ENCODE measurements at places on chromosomes 16 and 17.
A peak's percentile ranks its signal among the peaks of the same experiment; 100 is the strongest.

DNA sequence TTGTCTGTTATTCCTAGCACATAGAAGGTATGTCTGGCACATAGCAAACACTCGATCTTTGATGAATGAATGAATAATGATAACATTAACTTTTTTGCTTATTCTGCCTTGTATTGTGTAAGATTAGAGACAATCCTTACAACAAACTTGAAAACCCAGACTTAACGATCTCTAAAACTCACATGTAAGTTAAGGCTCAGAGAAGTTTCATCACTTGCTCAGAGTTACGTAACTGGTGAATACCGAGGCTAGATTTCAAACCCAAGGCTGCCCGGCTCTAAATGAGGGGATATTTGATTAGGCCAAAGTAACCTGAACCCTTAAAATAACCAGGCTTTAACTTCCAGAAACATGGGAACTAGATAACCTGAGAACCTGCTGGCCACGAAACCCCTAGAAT, 22.3 kb downstream of the CAPNS2 start:
- no peak for DNase-seq

DNA sequence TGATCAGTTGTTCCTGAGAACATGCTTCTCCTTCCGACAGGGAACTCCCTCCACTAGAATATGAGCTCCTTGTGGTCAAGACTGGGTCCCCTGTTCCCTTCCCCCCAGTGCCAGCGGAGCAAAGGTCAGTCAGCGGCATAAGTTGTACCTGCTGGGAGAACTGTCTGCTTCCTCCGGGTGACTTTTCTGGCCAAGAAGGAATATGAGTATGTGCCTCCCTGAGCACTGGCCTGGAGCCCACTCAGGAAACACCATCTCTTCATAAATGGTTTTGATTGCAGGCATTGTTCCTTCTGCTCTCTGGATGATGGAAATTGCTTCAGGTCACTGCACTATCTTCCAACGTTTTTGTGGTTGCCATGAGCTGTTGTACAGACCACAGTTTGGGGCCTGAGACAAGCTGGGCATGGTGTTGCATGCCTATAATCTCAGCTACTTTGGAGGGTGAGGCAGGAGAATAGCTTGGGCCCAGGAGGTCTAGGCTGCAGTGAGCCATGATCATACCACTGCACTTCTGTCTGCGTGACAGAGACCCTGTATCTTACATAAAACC, 2.9 kb upstream of the P4HB start:
- DNase-seq: no peak

DNA sequence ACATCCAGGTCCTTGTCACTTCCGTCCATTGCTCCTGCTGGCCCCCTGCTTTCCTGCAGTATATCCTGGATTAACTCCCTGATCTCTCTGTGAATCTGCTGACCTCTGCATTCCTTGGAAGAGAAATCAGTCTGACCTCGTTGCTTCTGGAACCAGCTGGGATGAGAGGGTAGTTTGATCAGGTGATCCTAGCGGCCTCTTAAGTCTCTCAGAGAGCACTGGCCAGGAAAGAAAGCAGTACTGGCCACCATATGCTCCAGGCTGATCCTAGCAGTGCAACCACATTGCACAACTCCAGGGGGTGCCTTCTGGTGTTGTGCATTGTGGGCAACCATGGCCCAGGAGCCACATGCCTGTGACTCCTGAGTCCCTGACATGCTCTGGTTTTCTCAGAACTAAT, 79.2 kb downstream of the ARHGAP23 start:
- no peak for DNase-seq

DNA sequence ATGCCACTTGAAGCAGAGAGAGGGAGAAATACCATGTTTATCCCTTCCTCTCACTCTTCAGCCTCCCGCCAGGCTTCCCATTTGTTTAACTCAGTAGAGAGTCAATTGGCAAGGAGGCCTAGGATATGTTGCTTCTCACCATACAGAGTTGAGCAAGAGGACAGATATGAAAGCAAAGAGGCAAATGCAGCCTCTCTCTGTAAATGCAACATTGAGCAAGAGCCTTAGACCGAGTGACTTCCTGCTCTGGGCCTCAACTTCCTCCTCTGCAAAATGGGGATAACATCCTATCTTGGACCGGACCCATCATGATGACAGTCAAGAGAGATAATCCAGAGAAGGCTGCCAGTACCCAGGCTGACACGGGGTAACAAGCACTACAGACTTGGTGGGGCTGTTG, 36.8 kb downstream of the SOCS1 start:
- no peak for DNase-seq

DNA sequence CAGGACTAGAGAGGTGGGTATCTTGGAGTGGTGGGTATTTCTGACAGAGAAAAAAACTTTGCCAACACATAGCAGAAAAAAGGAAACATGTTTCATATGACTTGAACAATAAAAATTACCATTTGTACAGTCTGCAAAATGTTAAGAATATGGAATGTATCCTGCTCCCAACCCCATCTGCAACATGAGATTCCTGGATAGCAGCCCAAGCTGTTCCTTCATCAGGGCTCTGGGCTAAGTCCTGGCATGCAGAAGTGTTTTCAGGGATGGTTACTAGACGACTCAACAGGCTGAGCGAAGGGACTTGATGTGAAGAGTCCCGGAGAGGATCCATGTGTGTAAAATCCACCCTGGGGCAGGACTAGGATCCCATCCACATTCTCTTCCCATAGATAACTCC, 121.0 kb upstream of the IRX3 start:
- no peak for DNase-seq

DNA sequence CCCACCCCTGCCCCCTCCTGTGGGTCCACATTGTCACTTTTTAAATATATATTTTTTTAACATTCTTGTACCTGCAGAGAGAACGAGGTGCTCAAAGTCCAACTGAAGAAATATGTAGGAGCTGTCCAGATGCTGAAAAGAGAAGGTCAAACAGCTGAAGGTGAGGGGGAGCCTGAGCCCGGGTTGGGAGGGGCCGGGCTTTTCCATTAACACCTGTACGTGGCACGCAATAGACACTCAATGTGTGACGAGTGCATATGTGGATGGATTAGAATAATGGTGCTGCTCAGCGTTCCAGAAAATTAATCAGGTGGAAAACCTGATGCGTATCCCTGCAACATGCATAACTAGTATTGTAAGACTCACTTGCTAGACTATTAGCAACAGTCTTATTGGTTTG, 223.0 kb downstream of the SNX29 start:
- DNase-seq: no peak

- DNase-seq: no peak
Measured at GRCh38 chr17:72338847-72339790, 218.3 kb downstream of the SOX9 start.

DNA sequence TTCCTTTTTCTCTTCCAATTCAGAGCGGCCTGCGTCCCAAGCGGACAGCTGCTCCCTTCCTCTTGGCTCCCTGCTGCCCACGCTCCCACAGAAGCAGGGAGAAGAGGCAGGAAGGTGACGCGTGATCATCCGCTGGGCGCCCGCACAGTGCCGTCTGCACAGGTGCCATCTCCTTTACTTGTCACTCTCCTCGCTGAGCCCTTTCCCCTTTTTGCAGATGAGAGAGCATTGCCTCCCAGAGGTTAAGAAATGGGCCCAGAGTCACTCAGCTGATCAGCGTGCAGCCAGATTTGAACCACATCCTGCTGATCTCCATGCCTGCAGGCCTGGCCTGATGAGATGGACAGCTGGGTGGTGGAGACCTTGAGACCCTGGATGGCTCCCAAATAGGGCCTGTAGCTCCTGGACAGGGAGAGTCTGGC, 299.8 kb downstream of the SEC14L1 start:
- DNase-seq: no peak

DNA sequence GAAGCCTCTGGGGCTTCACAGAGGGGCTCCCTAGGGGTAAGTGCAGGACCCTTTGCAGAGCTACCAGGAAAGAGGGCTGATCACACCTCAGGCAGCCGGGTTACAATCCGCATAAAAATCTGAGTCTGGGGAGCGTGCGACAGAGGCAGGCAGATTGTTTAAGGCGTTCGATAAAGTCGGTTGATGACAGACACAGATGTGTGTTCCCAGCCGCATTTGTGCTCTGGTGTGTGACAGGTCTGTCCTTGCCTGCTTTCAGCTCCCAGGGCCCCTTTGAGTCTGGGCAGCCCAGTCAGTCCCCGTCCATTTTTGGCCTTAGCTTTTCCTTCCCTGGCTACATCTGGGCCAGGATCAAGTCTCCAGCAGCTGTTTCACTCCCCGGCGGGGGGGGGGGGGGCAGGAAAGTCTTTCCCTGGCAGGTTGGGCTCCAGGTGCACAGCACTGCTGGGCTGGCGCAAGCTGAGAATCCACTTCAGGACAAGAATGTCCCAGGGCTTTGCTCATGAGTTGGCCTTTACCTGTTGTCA, 1.3 kb upstream of the ZACN start:
- no peak for DNase-seq

- no peak for DNase-seq
Measured at GRCh38 chr17:81373536-81374160, 21.6 kb upstream of the BAHCC1 start.

- no peak for DNase-seq
Measured at GRCh38 chr16:7382521-7382920, 49.9 kb downstream of the RBFOX1 start.

DNA sequence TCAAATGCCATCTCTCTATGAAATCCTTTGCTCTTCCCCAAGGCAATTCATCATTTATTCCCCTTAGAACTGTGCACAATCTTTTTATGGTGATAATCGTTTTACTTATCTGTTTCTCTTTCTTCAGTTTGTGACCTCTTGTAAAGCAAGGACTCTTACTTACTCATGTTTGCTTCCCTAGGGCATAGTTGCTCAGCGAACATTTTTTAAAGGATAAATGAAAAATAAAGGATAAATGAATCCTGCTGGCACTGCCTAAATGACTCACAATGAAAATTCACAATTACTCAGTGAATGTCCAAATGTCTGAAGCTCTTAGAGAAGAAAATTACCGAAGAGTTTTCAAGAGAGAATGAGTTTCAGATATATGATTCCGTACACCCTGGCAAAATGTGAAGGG, 671.7 kb downstream of the CDH11 start:
- DNase-seq: no peak

DNA sequence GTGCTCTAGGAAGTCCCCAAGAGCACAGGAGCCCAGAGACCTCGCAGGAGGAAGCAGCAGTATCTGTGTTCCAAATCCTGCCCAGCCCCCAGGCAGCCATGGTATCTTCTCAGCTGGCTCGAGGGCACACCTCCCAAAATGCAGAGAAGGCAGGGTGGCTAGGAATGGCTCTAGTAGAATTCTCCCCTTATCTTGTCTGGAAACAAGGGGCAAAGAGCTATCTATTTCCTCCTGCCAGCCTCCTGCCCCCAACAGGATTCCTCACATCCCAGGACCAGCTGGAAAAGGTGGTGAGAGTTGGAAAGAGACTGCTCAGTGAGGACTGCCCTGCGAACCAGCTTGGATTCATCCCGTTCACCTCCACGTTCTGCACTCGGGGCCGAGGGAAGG, 8.6 kb upstream of the TSPOAP1 start:
- peak; percentile 49 for DNase-seq

DNA sequence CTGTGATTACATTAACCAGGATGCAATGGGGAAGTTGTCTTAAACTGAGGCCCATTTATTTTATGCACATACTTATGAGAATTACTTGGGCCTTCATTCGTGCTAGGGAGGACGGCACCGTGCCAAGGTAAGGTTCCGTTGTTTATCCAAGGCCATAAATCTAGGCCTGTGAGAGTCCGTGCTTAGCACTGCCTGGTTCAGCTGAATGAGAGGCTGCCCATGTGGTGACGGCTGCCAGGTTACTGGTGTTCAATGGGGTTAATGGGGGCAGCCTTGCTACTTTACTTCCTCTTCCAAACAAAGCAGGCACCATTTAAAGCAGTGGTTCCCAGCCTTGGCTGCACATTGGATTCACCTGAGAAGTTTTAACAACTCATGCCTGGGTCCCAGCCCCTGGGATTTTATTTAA, 135.1 kb upstream of the NOL11 start:
- no peak for DNase-seq

DNA sequence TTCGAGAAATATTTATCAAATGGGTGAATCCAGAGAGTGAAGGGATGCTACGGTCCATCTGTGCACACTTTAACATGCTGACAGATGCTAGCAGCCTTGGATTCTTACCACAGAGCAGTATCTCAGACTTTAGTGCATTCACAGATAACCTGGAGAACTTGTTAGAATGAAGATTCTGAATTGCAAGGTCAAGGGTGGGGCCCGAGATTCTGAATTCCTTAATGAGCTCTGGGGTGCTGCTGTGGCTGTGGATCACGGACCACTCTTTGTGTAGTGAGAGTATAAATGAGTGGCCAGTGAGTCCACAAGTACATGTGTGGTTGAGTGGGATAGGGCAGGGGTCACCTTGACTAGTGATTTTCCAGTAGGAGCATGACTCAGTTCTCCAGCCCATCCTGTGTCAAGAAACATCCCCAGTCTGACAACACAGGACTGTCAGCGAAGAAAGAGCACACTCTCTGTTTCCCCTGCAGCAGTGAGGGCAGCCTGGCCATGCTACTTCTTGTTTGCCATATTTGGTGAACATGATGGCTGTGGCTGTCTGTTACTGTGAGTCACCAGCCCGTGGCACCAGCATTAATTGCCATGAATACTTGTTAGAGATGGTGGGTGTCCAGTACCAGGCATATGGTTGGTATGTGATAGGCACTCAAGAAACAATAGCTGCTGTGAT, 13.0 kb upstream of the SALL1 start:
- no peak for DNase-seq

DNA sequence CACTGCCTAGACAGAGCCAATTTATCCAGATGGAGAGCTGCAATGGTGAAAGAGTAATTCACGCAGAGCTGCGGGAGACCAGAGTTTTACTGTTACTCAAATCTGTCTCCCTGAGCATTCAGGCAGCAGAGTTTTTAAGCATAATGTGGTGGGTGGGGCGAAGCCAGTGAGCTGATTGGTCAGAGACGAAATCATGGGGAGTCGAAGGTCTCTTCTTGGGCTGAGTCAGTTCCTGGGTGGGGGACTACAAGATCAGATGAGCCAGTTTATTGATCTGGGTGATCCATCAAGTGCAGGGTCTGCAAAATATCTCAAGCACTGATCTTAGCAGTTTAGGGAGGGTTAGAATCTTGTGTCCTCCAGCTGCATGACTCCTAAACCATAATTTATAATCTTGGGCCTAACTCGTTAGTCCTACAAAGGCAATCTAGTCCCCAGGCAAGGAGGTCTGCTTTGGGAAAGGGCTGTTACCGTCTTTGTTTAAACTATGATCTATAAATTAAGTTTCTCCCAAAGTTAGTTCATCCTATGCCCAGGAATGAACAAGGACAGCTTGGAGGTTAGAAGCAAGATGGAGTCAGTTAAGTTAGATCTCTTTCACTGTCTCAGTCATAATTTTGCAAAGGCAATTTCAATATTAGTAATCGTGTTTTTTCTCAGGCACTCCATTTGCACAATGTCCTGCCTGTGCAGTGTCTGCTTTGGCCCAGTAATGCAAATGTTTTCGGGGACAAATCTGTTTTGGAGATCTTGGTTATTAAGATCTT, 27.0 kb downstream of the PIGL start:
- DNase-seq: no peak

DNA sequence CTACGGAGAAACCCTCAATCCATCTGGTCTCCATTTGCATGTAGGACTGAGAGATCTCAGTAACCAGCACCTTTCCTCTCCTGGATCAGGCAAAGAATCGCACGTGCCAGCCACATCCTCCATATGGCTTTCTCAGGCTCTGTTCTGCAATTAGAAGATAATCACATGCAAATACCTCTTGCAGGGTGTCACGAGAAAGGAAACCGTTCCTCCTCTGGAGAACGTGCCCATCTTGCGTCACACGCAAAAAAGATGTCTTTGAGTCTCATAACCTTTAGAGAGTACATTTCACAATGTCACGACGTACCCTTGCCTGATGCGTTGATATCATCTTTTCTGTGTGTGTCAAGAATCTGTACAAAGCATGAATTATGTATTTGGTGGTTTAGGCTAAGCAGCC, 36.2 kb upstream of the DNAH17 start:
- DNase-seq: no peak

Measured in effector memory CD8-positive, alpha-beta T cell (primary cell).